Activated T-cell treated with anti-CD3 and anti-CD28 coated beads, Interleukin-2, amount 50 U/mL, for 48 hours (primary cell): ENCODE measurements at places on chromosomes 2 and 18.

DNA sequence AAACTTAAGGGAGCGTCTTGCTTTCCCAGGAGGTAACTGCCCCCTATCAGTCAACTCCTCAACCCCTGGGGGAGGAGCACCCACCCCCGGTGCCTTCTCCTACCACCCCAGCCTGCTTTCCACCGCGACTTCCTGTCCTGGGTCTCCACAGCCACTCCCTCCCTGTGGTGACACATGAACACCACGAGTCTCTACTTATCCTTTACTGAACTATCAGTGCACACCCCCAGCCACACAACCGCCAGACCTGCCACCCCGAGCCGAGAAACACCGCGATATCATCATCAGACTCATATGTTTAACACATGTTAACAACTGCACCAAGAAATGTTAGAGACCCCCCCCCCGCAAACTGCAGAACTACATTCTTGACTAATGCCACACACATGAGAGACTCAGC, 43.3 kb downstream of the LONRF2 start:
- DNase-seq = no peak

DNA sequence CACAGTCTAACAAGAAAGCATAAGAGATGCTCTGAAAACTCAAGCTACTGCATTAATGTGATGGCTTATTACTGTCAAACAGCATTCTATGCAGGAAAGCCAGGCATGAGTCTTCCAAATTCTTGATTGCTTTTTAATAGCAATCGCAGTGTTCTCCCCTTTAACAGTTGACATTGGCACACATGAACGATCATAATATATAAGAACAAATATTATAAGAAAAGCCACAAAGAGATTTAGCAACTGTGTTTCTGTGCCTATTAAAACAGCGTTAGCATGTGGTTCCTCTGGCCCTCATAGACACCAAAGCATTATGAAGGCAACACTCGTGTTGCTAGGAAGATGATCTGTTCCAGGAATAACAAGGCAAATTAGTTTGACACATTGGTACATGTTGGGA, 245.0 kb downstream of the ACKR3 start:
- DNase-seq = no peak

GRCh38 chr2:233651430-233651829, 15.2 kb downstream of the UGT1A10 start:
- DNase-seq = no peak

DNA sequence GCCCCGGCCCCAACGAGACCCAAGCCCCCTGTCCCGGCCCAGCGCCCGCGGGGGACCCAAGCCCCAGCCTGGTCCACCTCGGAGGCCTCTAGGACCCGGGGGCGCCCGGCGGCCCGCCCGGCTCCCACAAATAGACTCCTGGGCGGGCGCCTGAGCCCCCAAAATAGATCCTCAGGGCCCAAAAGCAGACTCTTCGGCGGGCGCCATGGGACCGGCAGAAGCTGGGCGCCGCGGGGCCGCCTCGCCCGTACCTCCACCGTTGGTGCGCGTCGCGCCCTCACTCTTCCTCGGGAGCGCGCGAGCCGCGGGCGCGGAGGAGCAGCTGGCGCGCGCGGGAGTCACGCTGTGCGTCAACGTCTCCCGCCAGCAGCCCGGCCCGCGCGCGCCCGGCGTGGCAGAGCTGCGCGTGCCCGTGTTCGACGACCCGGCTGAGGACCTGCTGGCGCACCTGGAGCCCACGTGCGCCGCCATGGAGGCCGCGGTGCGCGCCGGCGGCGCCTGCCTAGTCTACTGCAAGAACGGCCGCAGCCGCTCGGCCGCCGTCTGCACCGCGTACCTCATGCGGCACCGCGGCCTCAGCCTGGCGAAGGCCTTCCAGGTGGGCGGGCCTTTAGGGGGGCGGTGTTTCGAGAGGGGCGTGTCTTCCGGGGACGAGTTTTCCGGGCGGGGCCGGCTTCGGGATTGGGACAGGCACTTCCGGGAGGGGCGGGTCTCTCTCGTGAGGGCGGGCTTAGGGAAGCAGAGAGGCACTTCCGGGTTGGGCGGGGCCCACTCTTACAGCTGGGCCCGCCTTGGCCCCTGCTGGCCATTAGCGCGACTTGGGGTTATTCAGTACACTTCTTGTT, 545 bp downstream of the DUSP28 start:
- peak; percentile 100 for DNase-seq

DNA sequence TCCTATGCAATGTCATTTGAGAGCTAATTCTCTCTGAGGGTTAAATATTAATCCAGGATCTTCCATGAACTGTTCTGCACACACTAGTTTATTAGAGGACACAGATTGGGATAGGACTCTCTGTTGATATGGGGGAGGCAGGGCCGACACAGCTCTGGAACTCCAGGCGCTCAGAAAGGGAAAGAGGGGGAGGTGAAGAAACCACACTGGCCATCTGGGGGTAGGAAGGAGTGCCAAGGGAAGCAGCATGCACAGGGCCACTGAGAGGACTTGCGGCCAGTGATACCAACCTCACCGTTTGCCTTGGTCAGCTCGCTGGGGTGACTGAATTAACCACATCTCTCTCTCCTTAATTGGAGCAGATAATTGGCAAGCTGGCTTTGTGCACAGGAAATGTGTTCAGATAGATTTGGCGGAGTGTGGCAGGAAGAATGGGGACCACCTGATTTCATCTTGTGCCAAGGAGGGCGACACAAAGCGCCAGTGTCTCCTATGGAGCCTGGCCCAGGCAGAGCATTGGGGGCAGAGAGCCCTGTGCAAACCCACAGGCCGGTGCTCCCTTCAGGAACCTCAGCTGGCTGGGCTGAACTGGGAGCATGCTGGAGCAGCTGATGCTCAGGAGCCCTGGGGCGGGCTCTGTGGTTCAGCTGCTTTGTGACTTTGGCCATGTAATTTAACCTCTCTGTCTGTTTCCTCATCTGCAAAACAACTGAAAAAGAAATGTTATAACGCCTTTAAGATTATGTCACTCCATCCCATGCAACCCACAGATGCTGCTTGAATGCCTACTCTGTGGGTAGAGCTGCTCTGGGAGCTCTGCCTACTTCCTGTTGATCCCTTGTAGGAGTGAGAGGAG, 114.7 kb upstream of the STON1 start:
- DNase-seq = no peak

DNA sequence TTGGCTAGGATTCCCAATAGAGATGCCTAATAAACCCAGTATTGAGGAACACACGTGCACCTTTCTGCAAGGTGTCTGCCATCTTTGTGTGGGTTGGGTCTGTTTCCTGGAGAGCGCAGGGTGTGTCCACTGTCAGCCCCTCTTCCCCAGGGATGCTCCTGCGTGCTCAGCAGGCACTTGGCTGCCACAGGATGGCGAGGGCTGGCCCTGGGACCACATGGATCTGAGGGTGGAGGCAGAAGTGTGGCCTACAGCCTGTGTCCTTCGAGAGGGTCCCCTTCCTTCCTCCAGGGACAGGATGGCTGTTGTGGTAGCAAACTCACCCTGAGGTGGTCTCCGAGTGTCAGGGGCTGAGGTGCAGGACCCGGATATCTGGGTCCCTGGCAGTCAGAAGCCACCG, 78.0 kb upstream of the PXDN start:
- DNase-seq = no peak

GRCh38 chr2:100884145-100884621, 64.2 kb downstream of the NPAS2 start:
- no peak for DNase-seq

GRCh38 chr2:109333414-109334210, 204.6 kb downstream of the SH3RF3 start:
- no peak for DNase-seq

GRCh38 chr18:70279470-70279869, 9.4 kb upstream of the SOCS6 start:
- no peak for DNase-seq

GRCh38 chr2:128137094-128137616, 46.2 kb downstream of the UGGT1 start:
- DNase-seq = no peak

- no peak for DNase-seq
Observed at GRCh38 chr2:144456680-144457079, 63.2 kb downstream of the ZEB2 start.

DNA sequence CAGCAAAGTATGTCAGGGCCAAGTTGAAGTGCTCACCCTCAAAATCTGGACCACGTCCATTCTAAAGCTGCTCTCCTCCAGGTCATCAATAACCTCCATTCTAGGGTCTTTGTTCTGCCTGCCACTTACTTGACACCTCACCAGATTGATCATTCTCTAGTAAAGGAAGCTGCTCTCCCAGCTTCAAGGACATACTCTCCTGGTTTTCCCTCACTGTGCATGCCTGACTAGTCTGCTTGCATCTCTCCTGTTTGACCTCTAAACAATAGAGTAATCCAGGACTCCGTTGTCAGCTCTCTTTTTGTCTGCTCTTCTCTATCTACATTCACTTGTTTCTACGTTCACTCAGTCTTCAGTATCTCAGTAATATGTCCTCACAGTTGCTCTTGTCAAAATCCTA, 59.1 kb downstream of the FRZB start:
- DNase-seq = no peak

DNA sequence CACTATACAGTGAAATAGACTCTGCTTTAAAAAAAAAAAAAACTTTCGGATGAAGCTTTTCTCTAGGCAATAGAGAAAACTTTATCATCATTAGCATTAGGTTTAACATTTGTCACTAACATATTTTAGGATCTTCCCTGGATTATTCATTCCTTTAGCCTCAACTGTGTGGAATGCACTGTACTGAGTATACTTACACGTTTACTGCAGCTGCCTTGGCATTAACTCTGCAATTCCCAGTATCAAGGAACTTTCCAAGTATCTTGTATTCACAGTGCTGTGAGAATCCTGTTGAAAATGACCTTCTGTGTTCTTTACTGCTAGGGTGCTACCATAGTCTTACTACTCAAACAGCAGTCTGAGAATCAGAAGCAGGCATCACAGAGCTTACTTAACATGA, 328.2 kb upstream of the COL3A1 start:
- DNase-seq = no peak

GRCh38 chr2:68806511-68807109, 64.6 kb downstream of the BMP10 start:
- DNase-seq = no peak

DNA sequence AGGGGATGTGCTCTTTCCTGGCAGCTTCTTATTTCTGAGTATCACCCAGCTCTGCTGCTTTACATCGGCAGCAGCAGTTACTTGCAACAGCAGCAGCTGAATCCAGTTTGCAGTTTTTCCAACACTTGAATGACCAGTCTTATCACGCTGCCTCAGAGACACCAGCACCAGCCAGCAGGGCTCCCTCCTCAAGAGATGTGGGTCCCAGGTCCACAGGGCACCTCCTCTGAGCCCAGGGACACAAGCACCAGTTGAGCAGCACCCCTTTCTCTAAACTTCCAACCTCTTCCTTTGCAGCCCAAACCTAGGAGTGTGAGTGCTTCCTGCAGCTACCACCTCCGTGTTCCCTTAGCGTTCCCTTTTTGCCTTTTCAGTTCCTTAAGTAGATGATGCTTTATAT, 50.4 kb upstream of the YPEL5 start:
- DNase-seq = no peak

GRCh38 chr2:219404954-219405353, 13.2 kb upstream of the DES start:
- no peak for DNase-seq
